ENCODE measurements at places on chromosomes 2 and 18.
A peak's percentile ranks its signal among the peaks of the same experiment; 100 is the strongest.

DNA sequence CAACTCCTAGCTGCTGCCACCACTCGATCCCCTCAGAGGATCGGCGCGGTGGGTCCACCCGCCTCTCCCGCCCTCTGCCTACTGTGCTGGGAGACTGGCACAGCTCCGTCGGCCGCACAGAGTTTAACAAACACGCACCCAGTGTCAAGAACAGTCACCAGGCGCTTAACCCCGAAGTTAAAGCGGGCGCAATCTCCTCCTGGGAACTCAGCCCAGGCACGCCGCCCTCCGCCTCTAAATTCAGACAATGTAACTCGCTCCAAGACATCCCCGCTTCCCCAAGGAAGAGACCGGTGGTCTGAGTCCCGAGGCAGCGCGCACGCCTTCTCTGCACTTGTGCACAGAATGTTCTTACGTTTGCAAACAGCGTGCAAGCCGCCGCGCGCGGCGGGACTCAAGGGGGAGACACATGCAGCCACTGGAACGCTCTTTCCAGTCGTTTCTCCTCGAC lies 533 bp downstream of the CXCR4 start:
- peak; percentile 44 for DNase-seq

GRCh38 chr18:10391506-10391905 lies 62.9 kb upstream of the APCDD1 start:
- no peak for DNase-seq

GRCh38 chr2:156110890-156111289 lies 221.6 kb downstream of the NR4A2 start:
- no peak for DNase-seq

DNA sequence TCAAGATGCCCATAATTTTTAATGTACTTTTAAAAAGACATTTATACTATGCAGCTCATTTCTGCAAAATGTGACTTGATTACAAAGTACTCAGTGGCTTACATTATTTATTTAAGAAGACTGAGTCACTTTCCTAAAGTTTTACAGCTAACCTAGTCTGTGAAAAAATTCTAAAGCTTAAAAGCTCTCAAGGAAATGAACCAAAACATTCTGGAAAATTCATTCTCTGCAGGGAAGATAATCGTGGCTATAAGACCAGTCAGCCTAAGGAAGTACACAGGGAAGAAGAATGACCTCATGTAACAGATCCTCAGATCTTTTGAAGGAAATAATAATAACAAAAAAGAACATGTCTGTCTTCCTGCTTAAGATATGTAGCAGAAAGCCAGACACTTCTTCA lies 232.1 kb upstream of the STK17B start:
- DNase-seq: no peak

GRCh38 chr2:203209538-203209937 lies 29.3 kb upstream of the CYP20A1 start:
- DNase-seq: no peak

DNA sequence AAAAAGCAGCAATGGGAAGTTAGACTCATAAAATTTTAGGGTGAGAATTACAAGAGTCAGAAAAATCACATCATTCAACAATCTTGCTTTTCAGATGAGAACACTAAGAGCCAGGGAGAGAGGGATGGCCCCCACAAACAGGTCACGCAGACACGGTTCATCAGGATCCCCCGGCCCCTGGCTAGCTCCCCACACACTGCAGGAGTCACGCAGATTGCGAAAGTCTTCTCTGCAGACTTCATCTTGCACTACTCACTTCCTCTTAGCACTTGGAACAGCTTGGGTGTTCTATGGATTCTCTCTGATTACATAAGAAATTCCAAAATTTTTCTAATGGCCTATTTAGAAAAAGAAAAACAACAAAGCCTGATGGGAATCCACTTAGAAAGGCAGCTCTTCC lies 21.6 kb upstream of the SULT1C2 start:
- no peak for DNase-seq

GRCh38 chr2:86464652-86465051 lies 23.5 kb downstream of the KDM3A start:
- no peak for DNase-seq

DNA sequence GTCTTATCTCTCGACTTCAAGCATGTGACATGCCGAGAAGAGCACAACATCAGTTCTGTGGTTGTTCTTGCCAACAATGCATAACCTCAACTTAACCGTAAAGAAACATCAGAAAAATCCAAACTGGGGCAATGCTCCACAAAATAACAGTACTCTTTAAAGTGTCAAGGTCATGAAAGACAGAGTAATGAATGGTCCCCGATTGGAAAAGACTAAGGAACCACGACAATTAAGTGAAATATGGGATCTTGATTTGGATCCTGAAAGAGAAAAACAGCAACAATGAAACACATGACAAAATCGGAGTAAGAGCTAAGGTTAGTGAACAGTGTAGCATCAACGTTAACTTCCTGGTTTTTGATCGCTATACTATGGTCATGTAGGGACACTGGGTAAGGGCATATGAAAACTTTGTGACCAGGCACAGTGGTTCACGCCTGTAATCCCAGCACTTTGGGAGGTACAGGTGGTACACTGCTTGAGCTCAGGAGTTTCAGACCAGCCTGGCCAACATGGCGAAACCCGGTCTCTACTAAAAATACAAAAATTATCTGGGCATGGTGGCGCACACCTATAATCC lies 55.2 kb downstream of the UNC50 start:
- DNase-seq: no peak

- no peak for DNase-seq
These were observed 451.4 kb downstream of the PID1 start for GRCh38 chr2:228819701-228820100.

- no peak for DNase-seq
These were observed 476.3 kb upstream of the VWC2L start for GRCh38 chr2:213934560-213934959.

GRCh38 chr2:221439761-221440479 lies 132.2 kb downstream of the EPHA4 start:
- no peak for DNase-seq

- no peak for DNase-seq
These were observed 32.7 kb upstream of the SOCS6 start for GRCh38 chr18:70256184-70256583.

DNA sequence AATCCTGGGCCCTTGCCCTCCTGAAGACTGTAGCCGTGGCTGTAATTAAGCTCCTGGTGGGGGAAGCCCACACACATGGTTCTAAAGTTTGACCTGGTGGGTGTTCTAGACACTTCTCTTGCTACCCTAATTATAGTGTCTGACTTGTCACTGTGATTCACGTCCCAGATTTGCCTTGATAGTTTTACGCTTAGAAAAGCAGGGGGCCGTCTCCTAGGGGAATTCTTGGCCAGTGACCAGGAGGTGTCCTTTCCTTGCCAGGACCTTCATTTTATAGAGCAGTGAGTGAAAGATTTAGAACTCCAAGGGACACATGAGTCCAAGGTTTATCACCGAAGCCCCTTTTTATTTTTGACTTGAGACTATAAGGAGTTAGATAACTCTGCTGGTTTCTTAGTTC lies 9.0 kb downstream of the TMEM214 start:
- DNase-seq: no peak

GRCh38 chr2:226984750-226985582 lies 149.1 kb downstream of the RHBDD1 start:
- DNase-seq: no peak

GRCh38 chr2:19244460-19245363 lies 113.7 kb downstream of the OSR1 start:
- DNase-seq: no peak

DNA sequence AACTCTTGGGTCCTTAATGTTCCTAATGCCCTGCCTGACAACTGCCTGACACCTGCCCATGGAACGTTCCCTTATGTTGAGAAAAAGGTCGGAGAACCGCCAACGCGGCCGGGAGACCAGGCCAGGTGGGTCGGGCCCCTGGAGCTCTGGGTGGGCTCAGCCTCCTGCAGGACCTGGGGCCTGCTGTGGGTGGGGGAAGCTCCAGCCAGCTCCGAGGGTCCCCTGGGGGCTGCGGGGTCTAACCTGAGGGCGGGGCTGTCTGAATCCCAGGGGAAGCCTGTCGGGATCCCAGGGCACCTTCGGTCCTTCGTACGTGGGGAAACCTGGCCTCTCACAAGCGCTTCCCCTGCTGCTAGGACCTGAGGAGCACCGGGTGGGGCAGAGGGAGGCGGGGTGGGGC lies 296.0 kb downstream of the NDUFA10 start:
- DNase-seq: no peak

- no peak for DNase-seq
These were observed 34.0 kb downstream of the ST6GAL2 start for GRCh38 chr2:106851881-106852501.

DNA sequence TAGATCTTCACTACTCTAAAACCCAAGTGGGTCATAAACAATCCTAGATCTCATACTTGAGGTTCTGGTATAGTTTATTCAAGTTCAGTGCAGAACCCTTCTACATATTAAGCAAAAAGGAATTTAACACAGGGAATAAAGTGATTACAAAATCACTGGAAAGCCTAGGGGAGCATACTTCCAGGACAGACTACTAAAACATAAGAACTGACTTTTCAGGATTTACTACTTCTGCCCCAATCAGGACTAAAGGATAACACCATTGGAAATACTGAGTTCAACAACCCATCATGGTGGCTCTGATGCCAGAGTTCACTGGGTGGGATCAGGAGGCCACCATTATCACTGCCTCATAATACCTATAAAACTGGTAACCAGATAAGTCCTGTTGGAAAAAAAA lies 123.6 kb downstream of the DNAH7 start:
- DNase-seq: no peak

GRCh38 chr2:66702301-66702700 lies 267.4 kb downstream of the MEIS1 start:
- no peak for DNase-seq

DNA sequence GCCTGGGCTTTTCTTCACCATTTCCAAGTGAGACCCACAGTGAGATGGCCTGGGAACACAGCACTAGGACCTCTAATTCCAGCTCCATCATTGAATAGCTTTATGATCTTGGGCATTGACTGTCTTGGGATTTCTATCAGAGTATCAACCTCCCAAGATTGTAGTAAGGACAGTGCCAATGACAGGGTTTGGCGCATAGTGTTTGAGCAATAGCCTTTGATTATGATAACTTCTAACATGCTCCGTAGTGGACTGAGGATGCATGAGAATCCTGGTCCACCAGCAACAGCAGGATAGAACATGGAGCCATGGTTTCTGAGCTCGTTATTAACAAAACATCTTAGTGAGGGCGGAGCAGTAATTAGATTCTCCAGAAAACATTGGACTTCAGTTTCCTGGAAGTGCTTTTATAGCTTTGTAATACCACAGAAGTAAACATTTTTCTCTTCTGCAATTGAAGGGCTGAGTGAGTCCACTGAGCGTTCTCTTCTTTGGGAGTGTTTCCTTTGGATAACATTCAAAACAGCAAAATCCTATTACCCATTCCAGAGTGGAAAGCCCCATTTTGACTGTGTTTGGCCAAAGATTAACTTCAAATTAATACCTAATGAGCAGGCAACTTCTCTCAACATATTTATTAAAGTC lies 63.7 kb downstream of the IL1R2 start:
- DNase-seq: no peak

- DNase-seq: peak; percentile 35
These were observed 30.9 kb downstream of the LONRF2 start for GRCh38 chr2:100291152-100291970.

- DNase-seq: no peak
These were observed 44.2 kb downstream of the LNPK start for GRCh38 chr2:175957845-175958244.

GRCh38 chr2:16654833-16655444 lies 10.7 kb downstream of the CYRIA start:
- no peak for DNase-seq

GRCh38 chr18:36580266-36580665 lies 248.5 kb downstream of the TPGS2 start:
- no peak for DNase-seq

DNA sequence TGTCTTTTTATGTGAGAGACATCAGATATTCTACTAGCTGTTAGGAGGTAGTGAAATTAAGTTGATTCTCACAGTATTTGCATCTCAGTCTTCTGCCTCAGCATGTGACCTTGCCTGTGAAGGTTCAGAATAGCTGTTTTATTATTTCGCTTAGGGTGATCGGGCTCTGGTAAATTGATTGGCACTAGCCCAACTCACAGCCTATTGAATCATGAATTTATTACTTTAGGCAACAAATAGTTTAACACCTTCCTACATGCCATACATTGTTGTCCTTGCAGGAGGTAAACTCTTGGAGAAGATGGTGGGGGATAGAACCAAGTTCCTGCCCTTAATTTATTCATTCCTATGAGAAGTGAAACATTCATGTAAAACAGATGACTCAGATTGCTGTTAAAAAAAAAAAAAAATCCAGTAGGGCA lies 101.9 kb downstream of the GPD2 start:
- DNase-seq: no peak

DNA sequence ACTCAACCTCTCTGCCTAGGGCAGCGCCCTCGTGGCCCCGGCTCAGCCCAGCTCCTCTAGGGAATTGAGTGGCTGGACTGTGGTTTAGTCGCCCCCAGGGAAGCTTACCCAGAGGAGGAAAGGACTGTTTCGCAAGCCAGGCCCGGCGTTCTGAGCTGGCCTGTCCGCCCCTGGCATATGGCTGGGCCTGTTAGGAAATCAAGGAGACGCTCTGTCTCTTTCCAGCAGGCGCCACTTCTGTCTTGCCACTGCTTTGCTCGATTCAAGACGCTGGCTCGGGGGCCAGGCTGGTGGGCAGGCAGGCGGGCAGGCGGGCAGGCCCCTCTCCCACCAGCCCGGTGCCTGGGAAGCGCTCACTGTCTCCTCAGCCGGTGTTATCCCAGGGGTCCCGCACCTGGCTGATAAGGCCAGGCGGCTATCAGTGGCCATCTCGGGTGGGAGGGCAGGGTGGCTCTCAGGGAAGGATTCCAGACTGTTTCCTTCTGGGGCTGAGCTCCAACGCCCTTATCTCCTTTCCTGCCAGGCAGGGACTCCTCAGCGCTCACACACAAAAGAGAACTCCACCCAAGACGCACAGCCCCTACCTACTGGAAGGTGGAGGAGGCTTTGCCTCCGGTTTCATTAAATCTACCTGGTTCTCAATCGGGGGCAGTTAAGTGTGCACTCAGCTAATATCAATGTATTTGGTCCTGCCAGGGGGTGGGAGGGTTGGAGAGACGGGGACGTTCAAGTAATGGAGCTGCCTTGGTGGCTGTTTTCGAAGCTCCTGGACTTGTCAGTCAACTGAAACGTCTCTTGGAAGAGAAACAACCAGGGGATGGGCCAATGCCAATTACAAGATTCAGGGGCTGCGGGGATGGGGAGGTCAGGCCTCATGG lies 109.1 kb downstream of the SMAD7 start:
- DNase-seq: no peak

DNA sequence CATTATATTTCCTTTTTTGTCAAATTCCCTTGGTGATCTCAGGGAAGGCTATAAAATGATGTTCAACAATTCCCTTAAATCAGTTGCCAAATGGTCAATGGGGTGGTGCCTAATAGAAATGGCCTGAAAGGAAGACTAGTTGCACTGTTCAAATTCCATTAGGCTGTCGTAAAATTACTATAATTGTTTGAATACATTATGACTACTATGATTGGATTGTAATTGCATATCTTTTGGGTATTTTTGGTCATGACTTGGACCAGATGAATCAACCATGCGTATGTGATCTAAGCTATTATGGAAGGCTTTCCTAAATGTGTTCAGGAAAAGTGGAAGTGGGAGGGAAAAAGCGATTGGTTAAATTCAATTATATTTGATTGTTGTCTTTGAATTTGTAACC lies 41.3 kb upstream of the KCNE4 start:
- no peak for DNase-seq
